Brain microvascular endothelial cell (primary cell): ENCODE measurements at places on chromosomes 6 and 20.

DNA sequence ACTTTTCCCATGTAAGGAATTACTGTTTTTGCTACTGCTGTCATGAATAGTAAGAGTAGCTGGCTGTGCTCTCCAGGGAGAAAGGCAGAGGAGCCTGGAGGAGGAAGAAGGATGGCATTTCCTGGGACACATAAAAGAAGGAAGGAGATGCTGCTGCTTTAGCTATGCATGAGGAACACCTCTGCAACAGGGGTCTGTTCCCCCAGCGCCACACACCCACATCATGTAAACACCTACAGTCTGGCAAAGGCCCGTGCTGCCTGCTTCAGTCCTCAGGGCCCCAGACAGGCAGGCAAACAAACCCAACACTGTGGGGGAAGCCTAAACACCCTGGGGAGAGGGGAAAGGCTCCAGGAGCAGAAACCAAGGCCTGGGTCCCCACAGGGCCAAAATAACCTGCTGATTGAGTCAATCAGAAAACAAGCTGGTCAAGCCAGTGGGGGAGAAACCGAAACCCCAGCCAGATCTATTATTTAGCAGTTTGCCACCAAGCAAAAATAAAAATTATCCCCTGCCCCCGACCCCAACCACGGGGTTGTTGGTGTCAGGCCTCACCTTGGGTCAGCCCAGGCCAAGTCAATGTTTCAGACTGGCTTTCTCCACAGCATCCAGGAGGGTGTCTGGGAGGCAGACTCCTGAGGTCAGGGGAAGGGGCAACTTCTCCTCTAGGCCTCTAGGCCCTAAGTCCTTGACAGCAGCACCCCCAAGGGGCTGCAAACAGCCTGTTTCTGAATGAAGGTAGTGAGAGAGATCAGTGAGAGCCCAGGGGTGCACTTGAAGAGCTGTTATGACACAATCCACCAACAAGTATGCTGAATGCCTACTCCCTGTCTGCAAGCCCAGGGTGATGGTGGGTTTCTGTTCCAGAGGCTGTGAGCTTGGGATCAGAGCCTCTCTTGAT is 34.6 kb upstream of the SCUBE3 start:
- DNase-seq: no peak

- no peak for DNase-seq
These were observed 70.4 kb downstream of the PFDN4 start for GRCh38 chr20:54278262-54278661.

DNA sequence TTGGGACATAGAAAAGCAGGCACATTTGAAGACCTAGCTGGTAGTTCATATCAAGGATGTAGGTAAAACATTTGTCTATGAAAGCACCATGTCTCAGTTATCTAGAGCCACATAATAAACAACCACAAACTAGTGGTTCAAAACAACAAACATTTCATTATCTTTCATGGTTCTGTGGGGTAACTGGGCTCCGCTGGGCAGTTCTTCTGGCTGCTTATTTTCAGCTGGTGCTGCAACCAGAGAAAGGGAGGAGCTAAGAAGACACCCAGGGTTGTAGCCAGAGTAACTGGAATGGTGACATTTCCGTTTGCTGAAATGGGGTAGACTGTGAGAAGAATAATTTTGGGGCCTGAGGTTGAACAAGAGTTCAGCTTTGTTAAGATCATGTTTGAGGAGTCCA is 145.7 kb upstream of the SULF2 start:
- DNase-seq: no peak

DNA sequence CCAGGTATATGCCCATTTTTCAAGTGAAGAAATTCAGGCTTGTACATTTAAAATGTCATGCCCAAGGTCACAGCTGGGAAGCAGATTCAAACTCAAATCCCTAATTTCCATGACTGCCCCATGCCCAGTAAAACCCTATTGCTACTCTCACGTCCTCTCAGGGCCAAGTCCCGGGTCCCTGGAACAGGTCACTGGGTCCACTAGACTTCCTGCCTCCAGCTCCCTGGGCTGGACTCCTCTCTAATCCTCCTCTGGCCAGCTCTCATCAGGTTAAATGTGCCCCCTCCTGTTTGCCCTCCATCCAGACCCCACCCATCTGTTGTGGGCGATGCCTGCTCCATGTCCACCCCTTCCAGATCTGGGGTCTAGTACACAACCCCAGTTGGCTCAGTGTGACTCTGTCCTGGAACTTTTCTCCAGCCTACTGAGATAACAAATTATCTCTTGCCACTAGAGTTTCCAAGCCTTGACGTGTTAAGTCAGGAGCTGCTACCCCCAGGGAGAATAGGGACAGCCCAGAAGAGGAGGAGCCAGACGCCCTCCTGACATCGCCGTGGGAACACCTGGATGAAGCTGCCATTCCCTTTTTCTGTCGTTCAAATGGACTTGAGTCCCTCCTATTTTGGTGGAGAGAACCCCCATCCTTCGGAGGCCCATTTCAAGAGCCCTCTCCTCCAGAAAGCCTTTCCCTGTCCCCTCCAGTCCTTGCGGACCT is 3.7 kb upstream of the SPDEF start:
- DNase-seq: no peak

DNA sequence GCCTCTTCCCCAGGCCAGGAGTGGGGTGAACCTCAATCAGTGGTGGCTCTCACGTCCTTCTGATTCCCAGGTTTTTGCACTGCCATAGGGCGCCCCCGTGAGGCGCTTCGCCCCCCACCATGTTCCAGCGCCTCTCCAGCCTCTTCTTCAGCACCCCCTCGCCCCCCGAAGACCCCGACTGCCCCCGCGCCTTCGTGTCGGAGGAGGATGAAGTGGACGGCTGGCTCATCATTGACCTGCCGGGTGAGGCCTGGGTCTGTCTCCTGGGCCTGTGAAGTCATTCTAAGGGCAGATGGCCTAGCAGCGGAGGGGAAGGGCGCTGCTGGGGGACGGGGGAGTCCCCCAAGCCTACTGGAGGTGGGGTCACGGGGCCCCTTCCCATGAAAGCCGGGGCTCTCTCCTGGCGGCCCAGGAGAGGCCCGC is 4.5 kb downstream of the TP53INP2 start:
- no peak for DNase-seq

DNA sequence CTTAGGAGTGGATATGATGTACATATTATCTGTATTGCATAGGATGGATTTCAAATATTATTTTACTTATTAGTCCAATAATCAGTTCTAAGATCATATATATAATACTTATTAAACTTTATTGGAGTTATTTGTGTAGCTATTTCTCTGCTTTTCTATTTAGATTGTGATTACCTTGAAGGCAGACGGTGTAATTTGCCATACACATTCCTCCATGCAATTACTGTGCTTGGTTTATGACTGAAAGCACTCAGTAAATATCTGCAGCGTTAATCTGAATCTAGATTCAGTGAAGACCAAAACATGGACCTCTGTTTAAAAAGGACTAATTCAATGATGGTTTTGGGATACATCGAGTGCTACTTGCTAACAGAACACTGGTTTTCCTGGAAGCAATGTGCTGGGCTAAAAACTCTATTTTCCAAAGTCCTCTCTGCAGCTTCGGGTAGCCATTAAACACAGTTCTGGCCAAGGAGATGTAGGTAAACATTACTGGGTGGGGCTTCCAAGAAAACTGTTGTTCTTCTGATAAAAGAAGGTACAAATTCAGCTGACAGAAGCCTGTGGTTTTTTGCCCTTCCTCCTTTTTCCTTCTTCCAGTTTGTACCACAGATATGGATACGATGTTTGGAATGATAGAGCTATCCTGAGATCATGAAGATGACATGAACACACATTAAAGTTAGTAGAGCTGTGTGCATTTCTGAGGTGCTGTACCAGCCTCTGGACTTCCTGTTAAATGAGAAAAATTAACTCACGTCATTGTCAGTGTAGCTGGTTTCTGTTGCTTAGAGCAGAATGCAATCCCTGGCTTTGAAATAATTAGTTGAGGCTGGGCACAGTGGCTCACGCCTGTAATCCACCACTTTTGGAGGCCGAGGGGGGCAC is 136.5 kb upstream of the NUP153 start:
- DNase-seq: no peak

GRCh38 chr6:84641076-84641475 is 123.3 kb downstream of the TBX18 start:
- DNase-seq: no peak

DNA sequence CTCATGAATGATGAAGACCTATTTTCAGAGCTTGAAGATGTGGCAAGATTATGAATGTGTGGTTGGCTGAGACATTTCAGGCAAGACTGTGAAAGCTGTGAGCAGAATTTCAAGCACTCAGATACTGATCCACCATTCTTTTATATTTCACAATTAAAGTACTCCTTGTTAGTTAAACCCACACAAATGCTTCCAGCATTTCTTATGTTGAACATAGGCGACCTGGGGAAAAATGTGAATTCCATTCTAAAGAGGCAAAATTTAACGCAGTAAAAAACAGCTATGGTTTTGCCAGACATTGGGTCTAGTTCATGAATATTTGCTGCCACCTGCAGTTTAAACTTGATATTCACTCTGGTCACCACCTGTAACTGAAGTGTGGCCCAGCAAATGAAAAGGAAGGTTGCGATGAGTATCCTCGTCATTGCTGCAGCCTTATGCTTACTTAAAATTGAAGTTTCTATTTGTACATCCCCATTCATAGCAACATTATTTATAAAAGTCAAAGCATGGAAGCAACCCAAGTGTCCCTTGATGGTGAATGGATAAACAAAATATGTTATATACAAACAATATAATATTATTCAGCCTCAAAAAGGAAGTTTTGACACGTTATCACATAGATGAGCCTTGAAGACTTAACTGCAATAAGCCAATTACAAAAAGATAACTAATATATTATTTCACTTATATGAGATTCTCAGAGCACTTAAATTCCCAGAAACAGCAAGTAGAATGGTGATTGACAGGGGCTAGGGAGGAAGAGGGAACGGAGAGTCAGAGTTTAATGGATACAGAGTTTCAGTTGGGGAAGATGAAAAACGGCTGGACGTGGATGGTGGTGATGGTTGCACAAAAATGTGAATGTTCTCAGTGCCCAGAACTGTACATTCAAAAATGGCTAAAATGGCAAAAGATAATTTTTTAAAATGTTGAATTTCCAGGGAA is 32.4 kb upstream of the FAM184A start:
- DNase-seq: peak; percentile 48

GRCh38 chr20:38106461-38106860 is 58.6 kb downstream of the TGM2 start:
- DNase-seq: no peak

DNA sequence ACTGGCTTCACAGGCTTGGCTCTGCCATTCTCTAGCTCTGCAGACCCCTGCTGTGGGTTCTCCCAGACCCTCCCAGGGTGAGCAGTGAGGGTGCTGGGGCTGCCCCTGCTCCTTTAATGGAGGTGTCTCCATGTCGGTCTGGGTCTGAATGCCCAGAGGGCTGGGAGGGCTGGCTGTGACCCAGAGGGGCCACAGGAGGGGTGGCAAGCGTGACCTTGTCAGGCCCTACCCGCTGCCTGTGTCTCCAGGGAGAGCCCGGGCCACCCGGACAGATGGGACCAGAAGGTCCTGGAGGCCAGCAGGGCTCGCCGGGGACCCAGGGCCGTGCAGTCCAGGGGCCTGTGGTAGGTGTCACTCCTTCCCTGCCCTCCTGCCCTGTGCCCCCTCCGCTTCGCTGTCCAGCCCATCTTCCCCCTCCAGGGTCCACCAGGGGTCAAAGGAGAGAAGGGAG is 32.1 kb downstream of the COL20A1 start:
- DNase-seq: no peak

- DNase-seq: no peak
These were observed 4.5 kb downstream of the MRPL14 start for GRCh38 chr6:44122801-44123200.
